ENCODE measurements at places on chromosomes 2 and 18. TPM values are rescaled to one million over a fixed set of nuclear protein-coding genes. Genes with fewer than 3 reads are reported as not detected.

Gene SNORC
- 1.5 TPM for total RNA-seq

Gene TUBB8B
- total RNA-seq, result not detected

DNA sequence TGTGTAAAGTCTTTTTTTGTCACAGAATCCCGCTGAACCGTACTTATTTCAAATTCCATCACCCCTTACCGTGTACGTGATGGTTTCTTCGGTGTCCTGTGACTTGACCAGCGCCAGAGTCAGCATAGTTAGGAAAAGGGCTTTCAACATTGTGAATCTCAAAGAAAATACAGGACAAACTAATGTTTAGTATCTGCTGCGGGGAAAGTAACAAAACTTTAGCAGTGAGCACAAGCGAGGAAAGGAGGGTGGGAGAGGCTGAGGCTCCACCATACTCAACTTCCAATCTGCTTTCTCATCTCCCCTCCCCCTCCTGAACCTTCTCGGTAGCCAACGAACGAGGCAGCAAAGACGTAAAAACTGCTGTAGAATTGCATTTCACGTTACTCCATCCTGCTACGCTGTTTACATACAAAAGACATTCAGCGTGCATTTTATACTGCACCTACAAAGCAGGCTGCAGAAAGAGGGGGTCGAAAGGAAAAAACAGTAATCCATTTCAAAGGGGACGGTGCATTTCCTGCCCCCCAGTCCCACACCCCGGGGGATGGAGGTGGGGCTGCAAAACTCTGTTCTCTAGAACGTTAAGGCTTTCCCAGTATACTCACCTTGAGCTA lies 1.2 kb downstream of the EFEMP1 start:
- DNase-seq, result no peak
- no peaks in the 10 kb centered on the region for H3K27me3 ChIP-seq
- H3K27ac ChIP-seq, result no peak overlapping the region
- no peaks in the 10 kb centered on the region for H3K36me3 ChIP-seq
- no peaks in the 10 kb centered on the region for H3K4me1 ChIP-seq
- H3K4me3 ChIP-seq, result peak overlapping the region; percentile 59

DNA sequence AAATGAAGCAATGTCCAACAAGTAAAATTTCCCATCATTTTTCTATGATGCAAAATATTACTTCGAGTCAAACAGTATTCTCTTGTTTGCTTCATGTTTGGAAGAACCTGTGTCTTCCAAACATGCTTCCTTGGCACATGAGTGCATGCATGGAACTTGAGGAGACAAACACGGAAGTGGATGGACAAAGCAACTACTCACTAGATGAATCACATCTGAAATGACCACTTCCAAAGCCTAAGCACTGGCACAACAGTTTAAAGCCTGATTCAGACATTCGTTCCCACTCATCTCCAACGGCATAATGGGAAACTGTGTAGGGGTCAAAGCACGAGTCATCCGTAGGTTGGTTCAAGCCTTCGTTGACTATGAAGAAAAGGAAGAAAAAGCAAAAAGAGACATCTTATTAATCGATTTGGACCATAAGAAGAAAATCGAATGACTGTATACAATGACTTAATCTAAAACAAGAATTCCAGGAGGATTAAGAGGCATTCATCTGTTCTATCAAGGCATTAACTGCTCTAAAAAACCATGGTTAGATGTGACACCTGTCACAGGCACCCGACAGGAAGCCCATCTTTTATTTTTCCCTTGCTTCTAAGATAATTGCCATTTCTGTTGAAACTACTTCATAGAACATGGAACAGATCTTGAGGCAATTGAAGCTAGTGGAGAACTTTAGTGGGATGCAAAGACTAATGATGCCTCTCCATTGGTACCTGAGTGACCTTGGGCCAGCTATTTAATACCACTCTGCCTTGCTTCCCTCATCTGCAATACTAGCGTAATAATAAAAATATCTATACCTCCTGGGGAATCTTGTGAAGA lies 56.0 kb downstream of the ATIC start:
- no peak overlapping the region for H3K4me3 ChIP-seq
- H3K4me1 ChIP-seq, result no peaks in the 10 kb centered on the region
- H3K27ac ChIP-seq, result no peak overlapping the region
- no peak for DNase-seq
- no peaks in the 10 kb centered on the region for H3K27me3 ChIP-seq
- peaks cover 34% of the 10 kb centered on the region for H3K36me3 ChIP-seq

- H3K27me3 ChIP-seq, result no peaks in the 10 kb centered on the region
- no peak for DNase-seq
- no peak overlapping the region for H3K4me3 ChIP-seq
Observed at GRCh38 chr2:165718610-165719210, 75.3 kb downstream of the GALNT3 start.
